ENCODE measurements at places on chromosomes 13 and 19. TPM values are rescaled to one million over a fixed set of nuclear protein-coding genes. Genes with fewer than 3 reads are reported as not detected.
A peak's percentile ranks its signal among the peaks of the same experiment; 100 is the strongest.

The LILRB3 gene
- total RNA-seq: 15.7 TPM

- no peak overlapping the region for H3K27ac ChIP-seq
- peaks cover 12% of the 10 kb centered on the region for H3K4me1 ChIP-seq
- H3K27me3 ChIP-seq: no peaks in the 10 kb centered on the region
- H3K4me3 ChIP-seq: no peak overlapping the region
These were observed 61.3 kb downstream of the CELF5 start for GRCh38 chr19:3285647-3286176.

DNA sequence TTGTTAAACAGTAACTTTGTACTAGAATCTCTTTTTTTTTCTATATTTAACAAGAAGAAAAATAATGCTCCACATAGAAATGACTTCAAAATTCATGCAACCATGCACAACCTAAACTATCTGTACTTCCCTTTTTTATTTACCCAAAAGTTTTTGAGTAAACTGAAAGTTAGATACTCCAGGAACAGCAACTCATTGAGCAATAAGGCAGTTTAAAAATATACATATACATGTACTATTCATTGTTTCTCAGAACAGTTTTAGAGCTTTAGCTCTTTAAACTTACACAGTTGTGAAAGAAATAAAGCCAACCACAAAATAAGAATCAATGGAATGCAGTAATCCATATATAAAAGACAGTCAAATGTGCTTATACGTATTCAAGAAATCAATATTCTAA is 39.2 kb downstream of the MTMR6 start:
- peaks cover 7% of the 10 kb centered on the region for H3K36me3 ChIP-seq
- no peak for DNase-seq
- no peak overlapping the region for H3K4me3 ChIP-seq
- no peak overlapping the region for H3K27ac ChIP-seq
- H3K27me3 ChIP-seq: no peaks in the 10 kb centered on the region

The ZNF880 gene
- total RNA-seq: 49.4 TPM

GRCh38 chr13:97849305-97849704 is 104.2 kb upstream of the IPO5 start:
- H3K27ac ChIP-seq: no peak overlapping the region
- no peaks in the 10 kb centered on the region for H3K36me3 ChIP-seq
- no peaks in the 10 kb centered on the region for H3K27me3 ChIP-seq
- no peak overlapping the region for H3K4me3 ChIP-seq

DNA sequence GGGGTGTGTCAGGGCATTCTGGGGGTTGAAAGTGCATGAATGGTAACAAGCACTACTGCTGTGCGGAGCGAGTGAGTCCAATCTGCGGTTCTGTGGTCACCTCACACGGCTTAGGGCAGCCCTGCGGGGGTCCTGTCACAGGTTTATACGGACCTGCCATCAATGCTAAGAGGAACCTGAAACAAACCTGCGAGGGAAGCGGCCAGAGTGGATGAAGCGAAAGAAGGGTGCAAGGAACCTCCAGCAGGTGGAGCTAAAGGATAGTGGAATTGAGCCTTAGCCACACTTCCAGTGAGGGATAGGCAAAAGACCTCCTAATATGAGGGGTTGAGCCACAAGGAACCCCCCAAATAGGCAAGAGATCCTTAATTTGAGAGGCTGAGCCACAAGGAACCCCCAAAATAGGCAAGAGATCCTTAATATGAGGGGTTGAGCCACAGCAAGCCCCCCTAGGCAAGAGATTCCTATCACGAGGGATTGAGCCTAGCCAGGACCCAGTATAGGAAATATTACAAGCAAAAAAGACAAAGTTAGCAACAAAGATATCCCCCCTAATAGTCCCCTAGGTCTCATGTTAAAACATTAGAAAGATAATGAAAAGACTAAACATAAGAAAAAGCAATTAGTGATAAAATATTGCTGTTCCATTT is 6.3 kb upstream of the ZNF69 start:
- peak; percentile 66 for DNase-seq
- H3K27me3 ChIP-seq: no peaks in the 10 kb centered on the region
- no peaks in the 10 kb centered on the region for H3K4me1 ChIP-seq
- H3K27ac ChIP-seq: no peak overlapping the region
- no peaks in the 10 kb centered on the region for H3K36me3 ChIP-seq
- H3K4me3 ChIP-seq: no peak overlapping the region

- DNase-seq: no peak
- no peaks in the 10 kb centered on the region for H3K36me3 ChIP-seq
- H3K27ac ChIP-seq: peak overlapping the region; percentile 62
- H3K4me1 ChIP-seq: peaks cover 5% of the 10 kb centered on the region
These were observed 954 bp upstream of the RASIP1 start for GRCh38 chr19:48741129-48741999.

DNA sequence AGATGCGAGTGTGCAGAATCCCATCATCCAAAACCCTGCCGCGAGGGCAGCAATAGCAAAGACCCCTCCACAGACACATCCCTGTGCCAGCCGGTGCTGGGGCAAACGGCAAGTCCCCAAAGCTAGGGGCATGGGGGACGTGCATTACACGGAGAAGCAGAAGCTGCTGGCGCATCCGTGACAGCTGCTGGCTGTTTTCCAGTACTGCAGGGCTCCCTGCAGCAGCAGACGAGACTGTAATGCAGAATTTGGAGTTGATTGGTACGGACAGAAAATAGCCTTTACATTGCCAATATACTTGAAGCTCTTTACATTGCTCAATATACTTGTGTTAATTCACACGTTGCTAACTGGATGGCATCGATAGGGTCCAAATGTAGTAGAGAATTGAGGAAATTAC is 77.2 kb upstream of the TMTC4 start:
- no peaks in the 10 kb centered on the region for H3K27me3 ChIP-seq
- DNase-seq: no peak
- no peak overlapping the region for H3K4me3 ChIP-seq
- no peaks in the 10 kb centered on the region for H3K36me3 ChIP-seq
- no peaks in the 10 kb centered on the region for H3K4me1 ChIP-seq
- no peak overlapping the region for H3K27ac ChIP-seq

The DENND1C gene
- 1.8 TPM for total RNA-seq

Measured in thyroid gland (tissue), 4 donors.